ENCODE measurements at places on chromosomes 12 and 14. TPM values are rescaled to one million over a fixed set of nuclear protein-coding genes. Genes with fewer than 3 reads are reported as not detected.

COA8 gene
- total RNA-seq: 70.8 TPM

IL31 gene
- not detected for total RNA-seq

SLCO1C1 gene
- not detected for total RNA-seq

GUCY2C gene
- not detected for total RNA-seq

COX8C gene
- not detected for total RNA-seq

RHOJ gene
- not detected for total RNA-seq

PPP4R4 gene
- total RNA-seq: 0.66 TPM

FKBP11 gene
- 11.0 TPM for total RNA-seq

OR10P1 gene
- total RNA-seq: not detected

CLEC6A gene
- not detected for total RNA-seq

- DNase-seq: no peak
These were observed 31.7 kb upstream of the NINJ2 start for GRCh38 chr12:694734-695503.

DNA sequence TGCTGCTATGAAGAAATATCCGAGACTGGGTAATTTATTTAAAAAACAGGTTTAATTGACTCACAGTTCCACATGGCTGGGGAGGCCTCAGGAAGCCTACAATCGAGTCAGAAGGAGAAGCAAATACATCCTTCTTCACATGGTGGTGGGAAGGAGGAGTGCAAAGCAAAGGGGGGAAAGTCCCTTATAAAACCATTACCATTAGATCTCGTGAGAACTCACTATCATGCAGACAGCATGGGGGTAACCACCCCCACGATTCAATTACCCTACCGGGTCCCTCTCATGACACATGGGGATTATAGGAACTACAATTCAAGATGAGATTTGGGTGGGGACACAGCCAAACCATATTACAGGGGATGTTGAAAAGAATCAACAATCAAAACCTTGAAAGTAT is 74.9 kb downstream of the PPM1H start:
- DNase-seq: no peak

DNA sequence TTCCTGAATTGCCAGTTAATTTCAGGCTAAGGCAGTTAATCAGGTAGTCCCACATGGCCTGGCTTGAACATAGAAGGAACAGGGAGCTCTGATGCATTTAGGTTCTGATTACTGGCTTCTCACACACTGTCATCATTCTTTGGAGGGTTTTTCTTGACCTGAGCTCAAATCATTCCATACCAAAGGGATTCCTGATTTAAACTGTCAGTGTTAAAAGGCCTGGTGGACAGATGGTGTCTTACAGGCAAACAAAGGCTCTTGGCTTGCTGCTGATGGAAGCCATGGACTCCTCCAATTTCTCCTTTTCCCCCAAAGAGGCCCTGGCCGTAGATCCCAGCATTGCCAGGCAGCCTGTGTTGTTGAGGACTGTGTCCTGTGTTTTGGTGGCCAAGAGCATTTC is 30.2 kb downstream of the CACNA1C start:
- DNase-seq: no peak

GRCh38 chr12:66755727-66756395 is 77.0 kb upstream of the GRIP1 start:
- no peak for DNase-seq

GRCh38 chr12:115611477-115611876 is 666.0 kb downstream of the MED13L start:
- DNase-seq: no peak

GRCh38 chr12:72888693-72889092 is 616.5 kb downstream of the TRHDE start:
- DNase-seq: peak; percentile 22

DNA sequence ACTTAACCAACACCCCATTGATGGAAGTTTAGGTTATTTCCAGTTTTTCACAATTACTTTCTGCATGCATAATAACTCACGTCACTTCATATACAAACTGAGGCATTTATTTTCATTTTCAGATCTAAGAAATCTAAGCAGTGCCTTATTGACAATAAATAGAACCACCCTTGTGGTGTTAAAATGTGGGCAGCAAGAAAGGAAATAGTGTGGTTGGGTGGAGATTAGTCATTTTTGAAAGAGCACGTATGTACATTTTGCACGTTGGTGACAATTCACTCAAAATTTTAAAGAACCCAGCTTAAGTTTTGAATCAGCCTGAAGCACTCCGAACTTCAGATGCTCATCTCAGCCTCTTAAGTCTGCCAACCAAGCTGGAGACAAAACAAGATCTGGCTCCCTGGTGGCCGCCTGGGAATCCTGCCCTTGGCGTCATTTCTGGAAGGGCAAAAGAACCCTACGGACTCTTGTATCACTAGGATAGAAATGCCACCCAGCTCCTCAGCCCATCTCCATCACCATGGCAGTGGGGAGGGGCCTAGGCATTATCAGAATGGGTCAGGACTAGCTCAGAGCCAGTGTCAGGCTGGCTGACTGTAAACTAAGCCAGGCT is 89.5 kb upstream of the BCL2L14 start:
- no peak for DNase-seq

GRCh38 chr14:25832585-25832984 is 765.2 kb downstream of the NOVA1 start:
- no peak for DNase-seq

GRCh38 chr12:120702637-120703036 is 7.6 kb upstream of the UNC119B start:
- DNase-seq: no peak

DNA sequence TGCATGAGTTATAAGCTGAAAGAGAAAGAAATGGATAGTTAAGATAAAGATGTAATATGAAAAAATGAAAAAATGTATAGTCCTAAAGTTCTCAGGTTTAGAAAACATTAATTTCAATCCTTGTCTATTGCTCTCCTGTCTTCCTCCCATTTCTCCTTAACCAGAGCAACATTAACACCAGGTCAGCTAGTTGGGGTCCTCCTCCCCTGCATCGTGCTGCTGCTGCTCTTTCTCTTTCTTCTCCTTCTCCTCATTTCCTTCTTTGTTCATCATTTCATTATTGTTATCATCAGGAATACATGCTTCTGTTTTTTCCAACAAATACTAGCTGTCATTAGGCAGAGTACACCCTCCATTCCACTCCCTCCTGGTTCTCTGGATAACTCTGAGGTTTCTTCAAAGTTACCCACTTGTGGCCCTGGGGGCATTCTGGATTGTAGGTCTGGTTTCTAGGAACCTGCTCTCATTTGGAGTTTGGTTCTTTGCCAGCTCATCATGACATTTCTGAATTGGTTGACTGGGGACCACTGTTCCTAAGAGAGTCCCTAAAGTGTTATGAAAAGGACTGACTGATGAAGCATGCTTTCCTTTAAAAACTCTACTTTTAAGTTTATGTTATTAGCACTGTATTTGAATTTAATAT is 17.0 kb downstream of the ACSS3 start:
- no peak for DNase-seq

DNA sequence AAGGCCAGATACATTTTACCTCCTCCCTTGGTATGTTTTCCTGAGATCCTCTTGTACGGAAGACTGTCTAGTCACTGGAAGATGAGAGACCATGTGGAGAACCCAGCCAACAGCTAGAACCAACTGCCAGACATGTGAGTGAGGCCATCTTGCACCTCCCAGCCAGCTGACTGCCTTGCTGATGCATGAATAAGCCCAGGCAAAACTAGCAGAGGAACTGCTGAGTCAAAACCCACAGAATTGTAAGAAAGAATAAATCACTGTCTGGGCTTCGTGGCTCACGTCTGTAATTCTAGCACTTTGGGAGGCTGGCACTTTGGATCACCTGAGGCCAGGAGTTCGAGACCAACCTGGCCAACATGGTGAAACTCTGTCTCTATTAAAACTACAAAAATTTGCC is 160.0 kb downstream of the TPH2 start:
- no peak for DNase-seq

- DNase-seq: no peak
These were observed 347.6 kb downstream of the BMP4 start for GRCh38 chr14:53609009-53609408.

DNA sequence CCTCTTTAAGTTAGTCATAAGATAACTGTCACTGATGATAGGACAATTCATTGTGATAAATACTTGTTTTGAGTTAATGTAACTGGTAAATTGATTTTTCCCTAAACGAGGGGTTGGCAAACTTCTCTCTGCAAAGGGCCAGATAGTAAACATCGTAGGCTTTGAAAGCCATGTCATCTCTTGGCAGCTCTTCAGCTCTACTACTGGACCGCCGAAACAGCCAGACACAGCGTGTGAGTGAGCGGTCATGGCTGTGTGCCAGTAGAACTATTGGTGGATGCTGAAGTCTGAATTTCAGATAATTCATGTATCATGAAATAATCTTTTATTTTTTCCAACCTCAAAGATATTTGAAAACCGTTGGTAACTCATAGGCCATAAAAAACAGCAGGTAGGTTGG is 9.9 kb downstream of the PIWIL1 start:
- DNase-seq: no peak

GRCh38 chr12:1130164-1130563 is 139.1 kb downstream of the ERC1 start:
- DNase-seq: peak; percentile 41

DNA sequence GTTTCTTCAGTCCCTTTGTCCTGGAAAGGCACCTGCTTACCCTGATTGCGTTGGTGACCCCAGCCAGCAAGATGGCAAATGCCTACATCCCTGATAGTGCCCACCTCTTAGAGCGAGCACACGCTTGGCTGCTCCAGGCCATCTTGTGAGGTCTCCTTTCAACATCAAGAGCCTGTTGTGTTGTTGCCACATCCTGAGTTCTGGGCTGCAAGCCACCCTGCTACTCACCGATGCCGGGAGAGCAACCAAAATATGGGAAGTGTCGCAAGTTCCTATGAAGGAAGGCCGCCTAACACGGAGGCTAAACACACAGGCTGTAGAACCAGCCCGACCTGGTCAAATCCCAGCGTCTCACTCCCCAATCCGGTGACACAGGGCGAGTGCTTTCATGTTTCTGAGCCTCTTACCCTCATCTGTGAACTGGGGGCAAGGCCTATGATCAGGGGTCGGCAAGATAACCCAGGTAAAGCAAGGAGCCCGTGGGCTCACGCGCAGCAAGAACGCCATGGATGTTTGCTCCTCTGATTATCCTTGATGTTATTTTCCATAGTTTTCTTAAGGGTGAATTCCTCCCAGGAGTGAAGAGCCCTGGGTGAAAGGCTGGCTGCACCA is 98.4 kb downstream of the LGMN start:
- peak; percentile 96 for DNase-seq

DNA sequence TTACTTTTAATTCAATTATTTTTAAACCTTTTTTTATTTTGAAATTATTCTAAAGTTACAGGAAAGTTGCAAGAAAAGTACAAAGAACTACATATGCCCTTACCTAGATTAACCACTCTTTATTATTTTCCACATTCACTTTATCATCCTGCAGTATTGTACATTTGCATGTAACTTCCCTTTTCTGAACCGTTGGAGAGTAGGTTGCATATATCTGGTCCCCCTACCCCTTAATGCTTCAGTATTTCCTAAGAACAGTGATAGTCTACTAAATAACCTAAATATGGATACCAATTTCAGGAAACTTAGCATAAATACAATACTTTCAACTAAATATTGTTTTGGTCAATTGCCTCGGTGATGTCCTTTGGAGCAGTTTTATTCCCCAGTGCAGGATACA is 15.0 kb downstream of the G2E3 start:
- DNase-seq: no peak

- DNase-seq: no peak
These were observed 17.8 kb upstream of the YAF2 start for GRCh38 chr12:42255866-42256261.

DNA sequence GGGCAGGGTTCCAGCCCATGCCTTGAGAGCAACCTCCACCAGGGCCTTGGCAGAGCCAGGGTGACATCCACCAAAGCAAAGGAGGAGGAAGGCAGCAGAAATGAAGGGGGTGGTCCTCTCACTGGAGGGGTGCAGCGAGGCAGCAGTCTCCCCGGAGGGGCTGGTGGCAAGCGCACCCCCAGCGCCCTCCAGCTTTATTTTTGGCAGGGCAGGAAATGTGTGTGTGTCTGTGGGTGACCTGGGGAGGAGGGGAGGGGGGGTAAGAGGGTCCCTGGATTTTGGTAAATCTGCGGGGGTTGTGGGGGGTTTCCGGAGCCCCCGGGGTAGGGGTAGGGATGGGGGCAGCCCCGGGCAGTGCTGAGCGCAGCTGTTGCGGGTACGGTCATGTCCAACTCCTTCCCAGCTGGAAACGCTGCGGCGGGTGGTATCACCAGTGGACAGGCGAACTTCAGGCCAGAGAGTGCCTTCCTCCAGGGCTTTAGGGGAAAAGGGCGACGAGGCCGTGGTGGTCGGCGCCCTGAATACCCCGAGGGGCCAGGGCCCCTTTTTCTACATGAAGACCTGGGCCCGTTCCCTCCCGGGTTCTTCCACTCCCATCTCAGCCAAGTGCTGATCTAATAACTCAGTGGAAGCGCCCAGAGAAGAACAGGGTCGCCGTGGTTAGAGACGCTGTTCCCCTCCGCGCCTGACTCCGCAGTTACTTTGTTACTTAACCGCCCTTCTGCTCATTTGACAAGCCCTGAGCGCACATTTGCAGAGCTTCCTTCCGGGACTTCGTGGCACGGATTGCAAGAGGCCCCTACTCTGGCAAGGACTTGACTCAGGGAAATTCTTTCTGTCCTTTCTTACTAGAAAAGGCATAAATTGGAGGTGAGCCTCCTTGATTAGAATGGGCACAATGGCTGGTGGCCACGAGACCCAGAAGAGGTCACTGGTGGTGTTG is 55.2 kb downstream of the FOS start:
- DNase-seq: no peak

DNA sequence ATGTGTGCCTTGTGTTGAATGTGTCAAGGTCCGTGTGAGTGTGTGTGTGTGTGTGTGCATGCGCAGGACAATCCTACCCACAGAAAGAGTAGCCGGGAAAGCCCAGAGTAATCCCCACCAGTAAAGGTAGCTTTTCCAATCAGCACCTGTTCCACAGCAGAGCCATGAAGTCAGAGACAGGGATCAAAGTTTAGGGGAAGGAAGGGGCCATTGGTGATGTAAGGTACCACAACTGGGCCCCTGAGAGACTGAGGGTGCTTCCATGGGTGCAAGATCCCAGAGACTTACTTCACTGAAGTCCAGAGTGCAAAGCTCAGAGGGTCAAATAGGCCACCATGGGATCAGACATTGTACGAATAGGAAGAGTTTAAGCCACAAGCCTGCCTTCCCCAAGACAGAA is 20.5 kb downstream of the OR10P1 start:
- DNase-seq: no peak

DNA sequence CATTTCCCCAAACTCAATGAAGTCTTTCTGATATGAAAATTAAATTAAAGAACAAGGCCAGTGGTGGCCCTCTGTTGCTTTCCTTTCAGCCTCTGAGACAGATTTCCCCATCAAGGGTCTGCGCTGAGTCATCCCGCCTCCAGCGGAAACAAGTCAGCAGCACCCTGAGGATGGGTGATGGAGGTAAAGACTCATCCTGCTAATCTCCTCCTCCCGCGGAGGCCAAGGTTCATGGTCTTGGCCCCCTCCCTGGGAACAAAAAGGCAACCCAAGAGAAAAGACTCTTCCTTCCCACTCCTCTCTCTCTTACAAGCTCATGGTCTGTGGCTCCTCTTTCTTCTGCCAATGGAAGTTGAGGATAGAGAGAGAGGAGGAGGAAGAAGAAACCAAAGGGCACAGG is 9.0 kb upstream of the NUMB start:
- DNase-seq: peak; percentile 45

Measured in MCF 10A (cell line).